Renal pelvis (tissue), 12 donors: ENCODE measurements at places on chromosomes 3 and 15. TPM values are rescaled to one million over a fixed set of nuclear protein-coding genes. Genes with fewer than 3 reads are reported as not detected.

Gene CNOT10
- 53.6 TPM for polyA plus RNA-seq

DNA sequence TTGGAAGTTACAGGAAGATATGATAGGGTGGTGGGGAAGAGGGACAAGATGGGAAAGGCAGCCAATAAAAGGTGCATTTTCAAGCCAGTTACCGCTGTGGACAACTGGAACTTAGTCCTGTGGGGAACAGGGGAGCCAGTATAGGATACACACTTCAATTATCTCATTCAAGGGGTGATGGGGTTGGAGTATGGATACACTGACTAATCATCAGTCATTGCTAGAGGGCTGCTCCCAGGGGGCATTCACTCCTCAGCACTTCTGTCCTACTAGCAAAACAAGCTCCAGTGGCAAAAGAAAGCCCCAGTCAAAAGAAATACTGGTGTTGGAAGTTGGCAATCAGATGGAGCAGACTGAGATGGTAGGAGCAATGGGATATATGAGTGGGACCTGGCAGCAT is 183.4 kb upstream of the GADL1 start:
- no peak for DNase-seq

- peak; percentile 41 for DNase-seq
These were observed 5.1 kb downstream of the HPS3 start for GRCh38 chr3:149134575-149134974.

DNA sequence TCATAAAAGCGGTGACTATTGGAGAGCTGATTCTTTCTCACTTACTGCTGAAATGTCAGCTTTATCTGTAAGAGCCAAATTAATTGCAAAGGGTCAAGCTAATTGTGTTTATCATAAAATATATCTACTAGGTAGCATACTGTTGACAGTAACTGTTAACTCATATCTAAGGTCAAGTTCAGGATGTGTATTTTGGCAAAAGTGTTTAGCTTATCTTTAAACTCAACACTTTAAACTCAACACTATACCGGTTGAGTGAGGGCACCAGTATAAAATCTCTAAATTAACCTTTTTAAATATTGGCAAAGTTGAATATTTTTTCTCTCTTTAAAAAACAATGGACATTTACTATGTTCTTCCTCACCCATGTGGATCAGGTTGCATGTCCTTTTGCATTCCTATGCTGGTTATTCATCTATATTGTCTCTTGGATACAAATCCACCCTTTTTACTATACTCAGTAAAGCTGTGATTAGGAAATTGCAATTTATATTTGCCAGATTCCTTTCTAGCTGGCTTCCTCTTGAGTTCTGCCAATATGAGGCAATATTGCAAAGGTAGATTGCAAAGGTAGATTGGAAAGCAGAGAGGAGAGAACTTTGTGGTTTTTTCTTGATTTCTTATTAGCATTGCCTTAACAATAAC is 344.6 kb upstream of the DCBLD2 start:
- no peak for DNase-seq

- no peak for DNase-seq
These were observed 20.9 kb downstream of the SSUH2 start for GRCh38 chr3:8623741-8624140.

Gene FANCD2OS
- polyA plus RNA-seq: not detected

DNA sequence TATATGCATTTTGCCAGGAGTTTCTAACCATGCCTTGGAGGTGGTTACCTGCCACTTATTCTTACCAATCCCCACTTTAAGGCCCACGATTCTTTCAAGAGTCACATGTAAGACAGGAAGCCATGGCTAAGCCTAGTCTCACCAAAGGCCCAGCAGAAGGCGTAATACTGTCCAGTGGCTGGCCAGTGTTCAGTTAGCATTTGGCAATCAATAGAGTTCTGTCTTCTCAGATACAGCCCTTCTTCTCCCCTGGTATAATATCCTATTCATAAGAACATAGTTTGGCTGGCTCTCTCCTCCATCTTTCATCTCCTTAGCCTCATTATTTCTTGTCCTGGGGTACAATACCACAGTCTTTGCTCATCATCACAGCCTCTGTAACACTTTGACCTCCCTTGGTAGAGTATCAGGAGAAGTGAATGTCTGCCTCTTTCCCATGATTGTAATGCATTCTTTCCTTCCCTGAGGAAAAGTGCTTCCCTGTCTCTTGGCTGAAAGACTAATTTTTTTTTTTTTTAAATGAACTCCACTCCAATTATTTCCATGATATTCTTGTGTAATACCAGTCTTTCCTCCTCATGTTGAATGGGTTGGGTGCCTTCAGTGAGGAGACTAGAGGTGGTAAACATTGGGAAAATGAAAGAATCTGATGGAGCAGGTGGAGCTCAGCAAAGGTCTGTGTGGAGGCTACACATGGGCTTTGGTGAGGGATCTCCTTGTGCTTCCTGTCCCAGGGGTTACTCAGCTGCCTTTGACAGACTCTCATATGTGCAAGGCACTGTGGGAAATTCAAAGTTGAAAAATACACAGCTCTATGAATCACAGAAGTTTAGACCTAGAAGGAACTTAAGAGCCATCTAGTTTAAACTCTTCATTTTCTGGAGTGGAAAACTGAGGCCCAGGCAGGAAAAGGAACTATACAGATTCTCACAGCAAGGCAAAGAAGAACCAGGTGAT is 218.2 kb downstream of the P3H2 start:
- DNase-seq: no peak

DNA sequence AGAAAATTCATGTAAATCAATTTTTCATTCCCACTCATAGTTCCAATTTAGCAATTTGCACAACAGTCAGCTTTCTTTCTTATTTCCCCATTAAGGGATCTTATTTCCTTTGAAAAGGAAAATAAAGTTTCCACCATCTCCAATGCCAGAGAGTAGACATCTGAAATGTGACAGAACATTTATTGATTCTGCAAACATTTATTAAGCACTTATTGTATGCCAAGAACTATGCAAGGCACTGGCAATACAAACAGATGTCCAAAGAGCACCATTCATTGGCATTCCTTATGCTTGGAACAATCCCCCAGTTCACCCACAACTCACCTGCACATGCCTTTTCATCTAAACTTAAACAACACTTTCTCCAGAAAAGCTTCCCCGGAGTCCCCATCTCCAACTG is 2.5 kb upstream of the TFDP2 start:
- no peak for DNase-seq

- no peak for DNase-seq
These were observed 220.7 kb downstream of the MEIS2 start for GRCh38 chr15:36879568-36880222.

DNA sequence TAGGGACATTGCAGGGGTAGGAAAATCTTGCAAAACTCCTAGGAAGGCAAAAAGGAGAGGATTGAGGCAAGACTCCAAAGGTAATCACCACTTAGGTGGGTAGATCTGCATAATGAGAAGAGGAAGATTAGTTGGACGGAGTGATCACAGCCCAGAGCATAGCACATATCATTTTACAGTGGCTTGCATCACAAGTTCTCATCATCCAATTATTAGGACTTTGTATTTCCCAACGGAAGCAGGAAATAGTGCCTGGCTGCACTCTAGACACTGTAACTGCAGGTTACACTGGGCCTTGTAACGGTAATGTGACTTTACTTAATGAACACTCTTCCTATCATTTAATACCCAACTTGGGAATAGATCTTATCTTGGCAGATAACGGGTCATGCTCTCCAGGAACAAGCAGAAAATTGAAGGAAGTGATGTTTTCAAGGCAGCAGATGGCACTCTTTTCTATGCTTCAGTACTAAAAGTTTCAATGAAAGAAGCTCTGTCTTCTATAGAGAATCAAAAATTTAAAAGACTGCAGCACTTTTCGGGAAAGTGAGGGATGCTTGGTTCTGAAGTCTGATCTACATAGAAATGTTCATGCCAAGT is 101.9 kb upstream of the KCNMB2 start:
- no peak for DNase-seq
